ENCODE measurements at places on chromosomes 16 and 17.

GRCh38 chr16:13223666-13224065, 322.3 kb downstream of the SHISA9 start:
- no peak for DNase-seq

DNA sequence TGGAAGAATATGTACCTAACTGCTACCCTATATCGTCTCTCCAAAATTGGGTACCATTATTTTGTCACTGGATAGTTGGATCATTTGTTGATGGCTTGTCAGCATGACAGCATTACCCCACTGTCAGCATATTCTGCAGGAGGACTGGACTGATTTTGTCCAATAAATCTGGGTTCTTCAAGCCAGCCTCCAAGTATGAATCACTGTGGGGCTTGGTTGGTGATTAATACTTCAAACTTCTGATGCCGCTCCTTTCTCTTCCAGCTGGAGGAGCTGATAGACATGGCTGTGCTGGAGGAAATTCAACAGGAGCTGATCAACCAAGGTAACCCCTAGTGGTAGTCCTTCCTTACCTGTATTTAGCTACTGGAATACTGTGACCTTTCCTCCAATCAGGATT, 2.5 kb downstream of the RPAIN start:
- no peak for DNase-seq

GRCh38 chr17:29777663-29778062, 152.4 kb downstream of the SSH2 start:
- DNase-seq = no peak

GRCh38 chr17:74447628-74448159, 15.8 kb downstream of the GPRC5C start:
- DNase-seq = no peak

DNA sequence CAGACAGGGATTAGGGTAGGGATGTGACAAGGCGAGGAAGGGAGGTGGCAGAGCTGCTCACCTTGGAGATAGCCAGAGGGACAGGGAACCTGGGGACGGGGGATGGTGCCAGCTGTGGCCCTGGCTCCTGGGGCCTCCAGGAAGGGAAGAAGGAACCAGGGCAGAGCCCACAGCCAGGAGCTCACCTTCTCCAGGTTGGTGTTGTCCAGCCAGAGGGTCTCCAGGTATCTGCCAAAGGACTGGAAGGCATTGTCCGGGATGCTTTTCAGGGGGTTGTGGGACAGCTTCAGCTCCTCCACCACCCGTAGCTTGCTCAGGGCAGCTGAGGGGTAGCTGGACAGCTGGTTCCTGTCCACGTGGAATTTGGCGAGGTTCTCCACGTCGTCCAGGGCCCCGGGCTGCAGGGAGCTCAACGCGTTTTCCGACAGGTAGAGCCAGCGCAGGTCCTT, 801 bp downstream of the CHAD start:
- DNase-seq = no peak

- DNase-seq = no peak
Observed at GRCh38 chr17:37098152-37098551, 149.4 kb downstream of the AATF start.

DNA sequence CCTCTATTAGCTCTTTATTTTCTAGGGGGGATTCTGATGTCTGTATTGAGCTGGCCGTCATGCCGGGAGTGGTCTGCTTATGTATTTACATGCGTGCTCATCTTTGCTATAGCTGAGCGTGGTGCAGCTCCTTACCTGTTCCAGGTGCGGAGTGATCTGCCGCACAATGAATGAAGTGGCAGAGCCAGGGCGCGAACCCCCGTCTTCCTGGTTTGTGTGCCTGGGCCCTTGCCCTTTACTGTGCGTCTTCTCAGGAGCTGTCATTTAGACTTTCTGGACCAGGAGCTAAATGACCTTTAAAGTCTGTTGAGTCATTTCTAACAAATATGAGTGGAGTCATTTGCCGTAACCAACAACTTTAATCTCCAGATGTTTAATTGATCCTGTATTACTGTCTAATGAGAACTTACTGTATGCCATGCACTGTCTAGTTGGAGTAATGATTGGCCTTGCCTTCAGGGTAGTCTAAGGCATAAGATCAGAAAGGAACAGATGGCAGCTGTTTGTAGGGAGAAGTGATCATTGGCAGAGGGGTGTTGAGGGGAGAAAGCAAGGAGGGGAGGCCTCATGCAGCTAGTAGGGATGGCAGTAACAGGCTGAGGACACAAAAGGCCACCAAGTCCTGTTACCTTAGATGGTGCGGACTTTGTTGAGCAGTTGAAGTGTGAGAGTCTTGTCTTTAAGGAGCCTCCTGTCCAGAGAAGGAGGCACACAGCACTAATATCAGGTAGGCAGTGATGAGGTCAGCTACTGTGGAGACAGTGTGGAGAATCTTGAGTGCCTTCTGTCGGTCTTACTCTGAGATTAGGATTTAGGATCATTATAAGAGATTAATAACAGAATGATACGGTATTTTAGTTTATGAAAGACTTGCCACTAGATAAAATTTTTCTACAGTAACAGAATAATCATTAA, 53.9 kb downstream of the USP10 start:
- DNase-seq = no peak

DNA sequence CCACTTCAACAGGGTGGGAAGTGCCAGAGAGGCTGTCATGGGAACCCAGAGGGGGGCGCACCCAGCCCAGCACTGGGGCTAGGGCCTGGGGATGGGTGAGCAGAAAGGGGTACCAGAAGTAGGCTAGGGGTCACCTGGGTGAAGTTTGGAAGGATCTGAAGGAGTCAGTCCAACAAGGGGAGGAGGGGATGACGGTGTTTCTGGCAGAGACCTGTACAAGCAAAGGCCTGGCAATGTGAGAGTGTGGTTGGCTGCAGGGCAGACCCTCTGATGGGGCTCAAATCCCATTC, 13.4 kb upstream of the KATNB1 start:
- no peak for DNase-seq

DNA sequence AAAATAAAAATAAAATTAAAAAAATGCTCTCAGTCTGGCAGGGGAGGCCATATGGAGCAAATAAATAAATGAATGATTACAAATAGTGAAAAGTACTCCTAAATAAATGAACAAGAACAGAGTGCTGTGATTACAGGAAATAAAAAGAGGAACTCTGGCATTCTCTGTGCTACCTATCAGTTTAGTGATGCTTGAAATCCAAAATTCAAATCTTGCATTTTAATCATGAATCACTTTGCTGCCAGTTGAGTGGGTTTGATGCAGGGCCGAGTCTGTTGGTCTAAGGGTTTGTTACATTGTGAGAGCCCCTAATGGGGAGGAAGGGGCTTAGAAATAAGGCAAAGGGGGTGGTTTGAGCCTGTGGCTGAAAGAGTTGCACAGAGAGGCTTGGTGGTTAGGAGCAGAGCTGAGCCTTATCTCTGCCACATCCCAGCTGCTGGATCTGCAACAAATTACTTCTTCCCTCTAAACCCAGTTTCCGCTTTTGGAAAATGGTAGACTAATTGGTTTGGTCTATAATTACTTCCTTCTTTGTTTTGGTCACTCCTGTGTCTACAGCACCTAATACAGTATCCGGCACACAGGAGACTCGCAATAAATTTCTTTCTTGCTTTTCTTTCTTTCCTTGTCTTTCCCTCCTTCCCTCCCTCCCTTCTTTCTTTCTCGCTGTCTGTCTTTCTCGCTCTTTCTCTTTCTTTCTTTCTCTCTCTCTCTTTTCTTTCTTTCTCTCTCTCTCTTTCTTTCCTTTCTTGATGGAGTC, 6.3 kb upstream of the ABCC1 start:
- no peak for DNase-seq

GRCh38 chr16:12538667-12539091, 265.0 kb downstream of the CPPED1 start:
- DNase-seq = no peak

- DNase-seq = no peak
Observed at GRCh38 chr16:68889508-68890150, 46.3 kb downstream of the TANGO6 start.

DNA sequence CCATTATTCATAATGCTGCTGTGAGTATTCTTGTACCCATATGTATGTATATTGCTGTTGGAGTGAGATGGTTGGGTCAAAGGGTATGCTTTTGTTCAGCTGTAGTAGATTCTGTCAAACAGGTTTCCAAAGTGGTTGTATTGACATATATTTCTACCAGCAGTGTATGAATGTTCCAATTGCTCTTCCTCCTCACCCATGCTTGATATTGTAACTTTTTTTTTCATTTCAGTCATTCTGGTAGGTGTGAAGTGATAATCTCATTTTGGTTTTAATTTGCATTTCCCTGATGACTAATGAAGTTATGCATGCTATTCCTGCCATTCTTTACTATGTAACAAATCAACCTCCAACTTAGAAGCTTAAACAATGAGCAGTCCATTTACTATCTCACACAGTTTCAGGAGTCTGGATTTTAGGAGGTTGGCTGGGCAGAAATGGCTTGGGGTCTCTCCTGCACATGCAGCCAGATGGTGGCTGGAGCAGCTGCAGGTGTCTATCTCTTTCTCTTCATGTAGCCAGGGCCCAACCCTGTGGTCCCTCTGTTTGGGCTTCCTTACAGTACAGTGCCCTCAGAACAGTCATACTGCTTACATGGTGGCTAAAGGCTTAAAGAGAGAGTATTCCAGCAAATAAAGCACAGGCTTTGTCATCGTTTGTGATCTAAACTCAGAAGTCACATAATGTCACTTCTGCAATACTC, 21.2 kb downstream of the ERAL1 start:
- DNase-seq = no peak

DNA sequence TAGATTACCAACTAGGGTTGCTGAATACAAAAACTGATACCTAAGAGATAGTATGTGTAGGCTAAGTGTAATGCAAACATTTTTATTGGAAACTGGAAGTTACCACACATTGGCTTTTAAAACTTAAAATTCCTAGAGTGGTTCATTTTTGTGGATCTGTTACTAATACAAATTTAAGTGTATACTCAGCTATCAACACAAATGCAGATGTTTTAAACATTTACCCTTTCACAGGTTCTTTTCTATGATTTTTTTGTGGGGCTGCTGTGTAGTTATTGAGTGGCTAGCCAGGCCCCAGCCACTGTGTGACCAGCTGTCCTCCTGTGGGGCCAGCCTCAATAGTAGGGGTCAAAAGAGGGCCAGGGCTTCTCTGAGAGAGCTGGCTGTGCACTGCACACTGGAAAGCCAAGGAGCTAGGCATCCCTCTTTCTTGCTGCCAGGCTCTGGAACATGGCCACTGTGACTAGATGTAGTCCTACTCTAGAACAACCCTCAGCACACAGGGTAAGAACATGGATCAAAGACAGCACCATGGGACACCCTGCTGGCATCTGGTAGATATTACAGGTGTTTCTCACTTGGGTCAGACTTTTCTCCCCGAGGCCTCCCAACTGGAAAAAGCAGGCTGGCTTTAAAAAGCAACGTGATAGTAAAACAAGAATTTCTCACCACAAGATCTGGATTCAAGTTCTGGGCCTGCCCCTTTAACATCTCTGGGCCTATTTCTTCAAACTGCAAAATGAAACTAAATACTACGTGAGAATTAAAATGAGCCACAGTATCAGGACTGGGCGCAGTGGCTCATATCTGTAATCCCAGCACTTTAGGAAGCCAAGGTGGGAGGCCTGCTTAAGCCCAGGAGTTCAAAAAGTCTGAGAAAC, 7.3 kb upstream of the VEZF1 start:
- DNase-seq = peak; percentile 72

DNA sequence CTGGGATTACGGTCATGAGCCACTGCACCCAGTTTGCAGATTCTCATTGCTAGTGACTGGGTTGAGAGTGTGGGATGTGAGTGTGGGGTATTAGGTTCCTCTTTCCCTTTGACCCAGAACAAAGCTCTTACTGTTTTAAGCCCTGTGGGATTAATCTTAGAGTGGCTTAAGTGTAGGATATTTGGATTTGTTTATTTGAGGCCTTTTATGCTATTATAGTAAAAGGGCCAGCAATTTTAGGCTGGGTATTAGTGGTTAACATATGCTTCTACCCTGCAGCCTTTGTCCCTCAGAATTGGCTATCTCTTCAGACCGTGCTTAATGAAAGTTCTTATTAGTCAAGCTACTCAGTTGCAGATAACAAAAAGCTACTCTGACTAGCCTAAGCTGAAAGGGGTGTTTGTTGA, 3.2 kb downstream of the SGF29 start:
- DNase-seq = no peak

DNA sequence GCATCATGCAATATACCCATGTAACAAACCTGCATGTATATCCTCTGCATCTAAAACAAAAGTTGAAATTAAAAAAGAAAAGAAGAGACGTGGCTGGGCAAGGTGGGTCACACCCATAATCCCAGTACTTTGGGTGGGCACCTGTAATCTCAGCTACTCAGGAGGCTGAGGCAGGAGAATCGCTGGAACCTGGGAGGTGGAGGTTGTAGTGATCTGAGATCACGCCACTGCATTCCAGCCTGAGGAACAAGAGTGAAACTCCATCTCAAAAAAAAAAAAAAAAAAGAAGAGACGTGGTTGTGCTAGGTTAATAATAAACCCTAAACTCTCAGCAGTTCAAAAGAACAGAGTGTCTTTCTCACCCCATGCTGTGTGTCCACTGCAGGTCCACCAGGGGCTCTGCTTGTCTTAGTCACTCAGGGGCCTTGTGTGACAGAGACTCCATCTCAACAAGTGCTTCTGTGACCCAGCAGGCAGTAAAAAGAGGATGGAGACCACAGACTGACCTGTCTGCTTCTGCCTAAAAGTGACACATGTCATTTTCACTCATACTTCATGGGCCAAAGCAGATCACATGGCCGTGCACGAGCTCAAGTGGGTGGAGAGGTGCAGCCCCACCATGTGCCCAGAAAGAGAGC, 22.3 kb upstream of the N4BP1 start:
- DNase-seq = no peak

- no peak for DNase-seq
Observed at GRCh38 chr17:14116263-14117024, 47.1 kb downstream of the COX10 start.

DNA sequence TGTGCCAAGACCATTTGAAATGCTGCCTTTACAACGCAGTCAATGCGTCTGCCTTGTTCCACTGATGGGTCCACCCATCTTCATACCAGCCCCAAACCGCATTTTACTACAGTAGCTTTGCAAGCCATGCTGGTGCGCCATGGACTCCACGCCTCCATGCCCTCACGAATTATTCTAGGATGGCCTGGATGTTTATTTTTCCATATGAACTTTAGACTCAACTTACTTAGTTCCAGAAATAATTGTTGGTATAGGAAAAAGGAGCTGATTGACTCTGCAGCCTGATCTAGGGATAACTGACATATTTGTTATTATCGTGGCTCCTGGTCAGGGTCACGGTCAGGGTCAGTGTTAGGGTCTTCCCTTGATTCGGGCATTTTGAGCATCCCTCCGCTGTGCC, 70.0 kb upstream of the ZNF469 start:
- no peak for DNase-seq

GRCh38 chr17:56978441-56979090, 635 bp downstream of the SCPEP1 start:
- DNase-seq = no peak

All from DND-41 (cell line).